ENCODE measurements at places on chromosomes 7 and 10. TPM values are rescaled to one million over a fixed set of nuclear protein-coding genes. Genes with fewer than 3 reads are reported as not detected.
A peak's percentile ranks its signal among the peaks of the same experiment; 100 is the strongest.

DNA sequence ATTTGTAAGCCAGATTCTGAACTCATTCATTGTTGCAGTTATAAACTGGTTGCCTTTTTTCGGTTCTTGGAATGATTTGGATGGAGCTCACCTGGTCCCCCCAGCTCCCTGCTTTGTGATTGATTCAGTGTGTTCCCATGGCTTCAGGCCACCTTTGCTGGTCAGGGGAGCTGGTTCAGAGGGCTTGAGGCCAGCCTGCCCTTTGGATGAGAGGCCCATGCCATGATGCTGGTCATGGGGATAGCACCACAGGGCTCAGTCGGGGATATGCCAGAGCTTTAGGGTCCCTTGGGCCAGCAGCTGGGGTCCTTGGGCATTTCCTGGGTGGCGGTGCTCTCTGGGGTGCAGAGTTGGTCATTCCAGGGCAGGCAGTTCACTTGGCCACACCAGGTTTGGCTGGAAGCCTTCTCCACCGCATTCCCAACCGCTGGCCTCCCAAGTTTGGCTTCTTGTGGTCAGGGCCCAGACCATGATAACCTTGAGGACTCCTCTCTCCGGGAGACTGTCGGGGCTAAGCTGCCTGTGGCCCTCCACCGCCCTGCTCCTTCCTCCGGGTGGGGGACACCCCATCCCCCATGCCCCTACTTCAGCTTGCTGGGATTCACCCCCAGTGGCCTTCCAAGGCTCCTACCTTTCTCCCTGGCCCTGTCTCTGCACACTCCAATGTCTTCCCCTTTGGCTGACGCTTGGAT lies 65.1 kb downstream of the MGMT start:
- DNase-seq: no peak

GRCh38 chr10:117609095-117609795 lies 66.7 kb downstream of the EMX2 start:
- DNase-seq: peak; percentile 60

DNA sequence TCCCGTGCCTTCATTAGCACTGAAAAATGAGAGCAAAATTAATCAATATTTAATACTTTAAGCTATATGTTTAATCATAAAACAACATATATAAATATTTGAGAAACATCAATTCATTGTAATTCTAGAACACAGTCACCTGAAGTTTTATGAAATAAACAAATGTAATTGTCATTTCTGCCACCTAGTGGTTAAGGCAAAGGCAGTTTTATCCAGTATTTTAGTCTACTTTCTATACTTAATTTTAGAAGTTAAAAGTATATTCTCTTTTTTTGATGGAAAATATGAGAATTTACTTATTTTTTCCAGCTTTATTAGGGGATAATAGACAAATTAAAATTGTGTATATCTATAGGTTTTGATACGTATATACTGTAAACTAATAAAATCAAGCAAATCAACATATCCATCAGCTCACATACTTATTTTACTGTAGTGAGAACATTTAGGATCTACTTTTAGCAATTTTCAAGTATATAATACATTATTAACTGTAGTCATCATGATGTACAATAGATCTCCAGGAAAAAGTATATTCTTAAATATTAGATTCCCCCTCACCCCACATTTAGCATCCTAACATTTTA lies 16.9 kb downstream of the PCGF6 start:
- DNase-seq: no peak

- no peak for DNase-seq
Measured at GRCh38 chr7:3066506-3066905, 22.8 kb upstream of the CARD11 start.

DNA sequence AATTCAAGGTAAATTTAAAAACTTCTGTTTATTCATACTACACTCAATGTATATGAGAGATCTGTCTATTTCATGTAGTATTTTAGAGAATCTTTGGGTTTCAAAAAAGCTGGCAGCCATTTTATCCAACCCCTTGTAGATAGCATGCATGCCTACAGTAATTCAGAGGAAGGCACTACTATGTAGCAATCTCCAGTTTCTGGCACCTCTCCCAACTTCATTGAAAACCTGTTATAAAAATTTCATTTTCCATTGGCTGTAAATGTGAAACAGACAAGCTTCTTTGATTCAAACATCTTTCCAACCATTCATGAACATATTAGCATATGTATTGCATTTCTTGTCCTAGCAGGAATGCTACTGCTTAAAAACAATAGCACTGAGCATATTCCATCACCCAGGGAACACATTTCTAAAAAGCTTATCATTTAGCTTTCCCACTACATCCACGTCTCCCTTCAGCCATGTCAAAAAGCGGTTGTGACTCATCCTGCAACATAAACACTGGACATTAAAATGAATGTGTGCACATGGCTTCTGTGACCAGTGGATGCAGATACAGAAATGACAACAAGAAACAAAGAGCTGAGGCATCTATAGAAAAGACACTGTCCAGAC lies 330.4 kb upstream of the AOAH start:
- no peak for DNase-seq

The ACTR3C gene
- total RNA-seq: 3.2 TPM

All from right atrium auricular region (tissue), 2 donors.